Astrocyte of the hippocampus (primary cell): ENCODE measurements at places on chromosomes 5 and 9.

- DNase-seq: no peak
Observed at GRCh38 chr9:8489835-8490234, 690.3 kb upstream of the DMAC1 start.

DNA sequence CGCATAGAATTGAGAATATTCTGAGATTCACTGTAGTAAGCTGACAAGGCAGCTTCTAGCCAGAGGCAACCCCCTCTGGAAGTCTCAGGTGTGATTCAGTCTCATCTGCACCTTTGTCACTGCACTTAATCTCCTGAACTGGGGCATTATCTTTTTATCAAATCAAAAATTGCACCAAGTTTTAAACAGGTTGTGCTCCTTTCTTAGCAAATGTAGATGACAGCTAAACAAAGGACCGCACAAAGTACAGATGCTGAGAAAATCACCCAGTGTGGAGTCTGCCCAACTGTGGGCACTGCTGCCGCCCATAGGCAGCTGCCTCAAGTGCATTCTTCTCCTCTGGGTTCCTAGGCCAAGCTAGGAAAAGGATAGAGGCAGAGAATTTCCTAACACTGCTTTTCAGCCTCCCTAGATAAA, 51.1 kb downstream of the STARD4 start:
- peak; percentile 76 for DNase-seq

DNA sequence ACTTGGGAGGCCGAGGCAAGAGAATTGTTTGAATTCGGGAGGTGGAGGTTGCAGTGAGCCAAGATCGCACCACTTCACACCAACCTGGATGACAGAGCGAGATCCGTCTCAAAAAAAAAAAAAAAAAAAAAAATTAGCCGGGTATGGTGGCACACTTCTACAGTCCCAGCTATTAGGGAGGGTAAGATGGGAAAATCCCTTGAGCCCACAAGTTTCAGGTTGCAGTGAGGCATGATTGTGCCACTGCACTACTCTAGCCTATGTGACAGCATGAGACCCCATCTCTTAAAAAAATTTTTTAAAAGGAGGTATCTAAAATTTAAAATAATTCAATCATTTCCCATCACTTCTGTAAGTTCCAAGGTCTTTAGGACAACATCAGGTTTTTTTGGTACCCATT, 26.0 kb downstream of the PSIP1 start:
- DNase-seq: no peak

GRCh38 chr9:18910916-18911315, 122.1 kb downstream of the SAXO1 start:
- DNase-seq: no peak

- no peak for DNase-seq
Observed at GRCh38 chr5:66769030-66769733, 173.0 kb downstream of the MAST4 start.

- DNase-seq: peak; percentile 90
Observed at GRCh38 chr5:73892806-73893205, 266.8 kb downstream of the ARHGEF28 start.

GRCh38 chr9:4704129-4704528, 24.8 kb downstream of the CDC37L1 start:
- DNase-seq: no peak

GRCh38 chr5:95924720-95925377, 36.8 kb downstream of the ELL2 start:
- no peak for DNase-seq

- DNase-seq: no peak
Observed at GRCh38 chr5:171493646-171494393, 74.4 kb downstream of the FGF18 start.

DNA sequence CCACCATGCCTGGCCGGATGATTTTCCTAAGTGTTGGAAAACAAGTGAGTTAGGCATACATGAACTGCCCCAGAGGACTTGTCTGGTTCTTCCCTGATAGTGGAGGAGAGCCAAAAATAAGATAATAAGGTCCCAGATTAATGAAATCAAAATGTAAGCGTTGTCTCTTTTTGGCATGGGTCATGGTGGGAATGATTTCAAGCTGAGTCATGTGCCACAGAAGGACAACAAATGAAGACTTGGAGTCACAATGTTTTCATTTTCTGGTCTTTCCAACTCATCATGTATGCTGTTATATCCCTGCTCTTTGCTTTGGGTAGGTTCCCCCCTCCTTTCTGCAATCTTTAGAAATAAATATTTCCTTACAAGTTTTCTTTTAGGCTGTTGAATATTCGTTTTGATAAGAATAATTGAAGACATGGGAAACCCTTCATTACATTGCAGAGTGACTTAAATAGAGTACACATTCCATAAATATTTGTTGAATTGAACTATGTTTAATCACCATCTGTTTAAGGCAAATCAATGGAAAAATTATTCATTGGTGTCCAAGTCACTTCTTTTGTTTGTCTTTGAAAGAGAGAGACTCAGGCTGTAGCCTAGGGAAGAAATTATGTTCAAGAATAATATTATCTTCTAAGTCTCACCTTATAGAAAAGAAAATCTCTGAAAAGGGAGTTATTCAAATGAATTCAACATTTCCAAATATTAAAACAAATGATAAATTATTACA, 196.3 kb downstream of the CSNK1G3 start:
- DNase-seq: peak; percentile 78

GRCh38 chr5:163569284-163569683, 63.9 kb downstream of the MAT2B start:
- peak; percentile 28 for DNase-seq

DNA sequence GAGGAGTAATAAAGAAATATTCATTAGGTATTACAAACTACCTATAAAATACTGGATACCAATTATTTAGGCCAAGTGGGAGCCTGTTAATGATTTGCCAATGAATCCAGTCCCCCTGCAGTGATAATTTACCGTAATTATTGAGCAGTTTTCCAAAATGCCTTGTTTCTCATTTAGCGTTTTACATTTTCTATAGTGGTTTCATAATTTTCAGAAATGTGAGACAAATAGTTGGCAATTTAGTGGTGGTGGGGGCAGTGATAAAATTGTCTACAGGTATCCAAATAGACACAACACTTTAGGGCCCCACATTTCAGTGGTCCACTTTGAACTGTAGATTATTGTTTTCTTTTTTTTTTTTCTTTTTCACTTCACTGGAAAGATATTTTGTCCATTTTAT, 27.3 kb upstream of the ALDH1A1 start:
- DNase-seq: no peak

GRCh38 chr9:124040935-124041816, 29.6 kb downstream of the LHX2 start:
- DNase-seq: peak; percentile 82

DNA sequence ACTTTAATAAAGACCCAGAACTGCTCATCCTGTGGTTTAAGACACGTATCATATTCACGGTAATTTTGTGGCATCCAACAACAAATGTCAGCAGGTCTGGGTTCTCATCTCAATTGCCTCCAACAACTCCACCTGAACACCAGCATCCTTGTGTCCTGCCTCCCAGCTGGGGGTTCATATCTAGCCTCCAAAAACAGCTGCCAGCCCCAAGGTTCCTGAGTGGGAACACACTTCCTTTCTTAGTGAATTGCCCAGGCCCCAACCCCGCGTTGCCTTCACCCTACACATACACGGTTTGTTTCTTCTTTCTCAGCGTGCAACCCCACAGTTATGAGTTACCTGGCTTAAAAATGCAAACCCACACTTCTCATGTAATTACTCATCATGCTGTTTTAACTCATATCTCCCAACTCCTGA, 77.9 kb downstream of the SEMA4D start:
- DNase-seq: no peak

DNA sequence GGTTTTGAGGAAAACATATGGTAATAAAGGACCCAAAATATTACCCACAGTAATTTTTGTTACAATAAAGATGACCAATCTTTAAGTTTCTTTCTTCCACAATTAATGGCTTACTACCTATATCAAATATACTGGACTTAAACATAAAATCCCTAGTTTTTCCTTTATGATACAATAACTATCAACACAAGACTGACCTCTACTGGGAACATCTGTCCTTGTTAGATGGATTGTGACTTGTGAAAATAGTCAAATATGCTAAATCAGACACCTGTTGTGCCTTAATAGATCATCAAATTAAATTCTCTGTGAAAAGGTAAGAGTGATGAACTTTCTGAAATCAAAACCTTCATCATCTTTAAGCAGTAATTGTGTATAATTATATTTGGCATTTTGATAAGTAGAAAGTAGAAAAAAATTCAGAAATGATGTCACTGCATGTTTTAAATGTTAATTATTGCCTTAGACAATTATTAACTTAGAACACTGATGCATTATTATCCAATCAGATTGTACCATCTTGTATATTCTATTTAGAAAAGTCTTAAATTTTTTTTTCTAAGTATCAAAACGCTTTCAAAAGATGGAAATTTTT, 113.6 kb downstream of the DEPDC1B start:
- peak; percentile 16 for DNase-seq

DNA sequence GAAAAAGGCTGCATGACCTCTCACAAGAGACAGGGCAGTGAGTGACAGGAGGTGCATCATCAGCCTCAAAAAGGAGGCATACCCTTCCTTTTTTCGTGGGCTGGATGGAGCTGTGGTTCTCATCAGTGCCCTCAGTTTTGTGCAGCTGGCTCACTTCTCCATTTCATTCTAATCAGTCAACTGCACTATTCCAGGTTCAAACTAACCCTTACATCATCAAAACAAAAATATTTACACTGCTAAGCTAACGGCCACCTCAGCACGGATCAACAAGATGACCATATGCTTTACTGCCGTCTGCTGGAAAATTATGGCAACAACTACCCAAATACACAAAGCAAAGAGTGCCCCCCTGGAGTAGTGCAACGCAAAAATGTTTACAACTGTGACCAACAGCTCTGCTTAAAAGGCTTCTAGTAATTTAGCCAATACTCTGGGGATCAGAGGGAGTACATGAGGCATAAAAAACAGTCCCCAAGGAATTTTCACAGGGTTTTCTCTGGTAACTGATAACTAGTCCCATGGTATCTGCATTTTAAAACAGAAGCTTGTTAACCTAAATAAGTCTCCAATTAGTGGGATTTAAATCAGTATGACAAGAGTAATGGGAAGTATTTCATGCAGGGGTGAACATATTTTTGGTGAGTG, 10.8 kb downstream of the KCNV2 start:
- DNase-seq: peak; percentile 85

DNA sequence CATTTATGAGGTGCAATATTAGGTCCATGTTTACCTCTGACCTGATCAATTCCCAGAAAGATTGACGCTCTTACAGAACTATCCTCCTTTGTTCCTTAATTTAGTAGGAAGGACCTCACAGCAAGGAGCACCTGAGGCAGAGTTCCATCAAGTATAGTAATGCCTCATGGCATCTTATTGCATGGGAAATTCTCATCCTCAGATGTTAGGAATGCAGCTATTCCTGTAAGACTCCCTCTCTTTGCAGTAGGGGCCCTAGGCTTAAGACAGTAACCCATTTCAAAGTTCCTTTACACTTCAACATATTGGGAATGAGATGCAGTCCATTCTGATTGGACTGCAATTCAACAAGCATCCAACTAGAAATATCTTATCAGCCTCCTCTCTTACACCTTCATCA, 69.8 kb downstream of the SLCO4C1 start:
- no peak for DNase-seq
